Naive thymus-derived CD4-positive, alpha-beta T cell (primary cell): ENCODE measurements at places on chromosomes 2 and 18. TPM values are rescaled to one million over a fixed set of nuclear protein-coding genes. Genes with fewer than 3 reads are reported as not detected.

IGFBP5 gene
- total RNA-seq, result not detected in 2 replicates

AKAIN1 gene
- total RNA-seq, result not detected

ICA1L gene
- 4.6 TPM for total RNA-seq

RNF138 gene
- 80.7 TPM for total RNA-seq

CTIF gene
- total RNA-seq, result 2.2 TPM

COL6A3 gene
- 2.2 TPM for total RNA-seq

CNGA3 gene
- total RNA-seq, result not detected

DOK6 gene
- total RNA-seq, result not detected

KCNG2 gene
- total RNA-seq, result not detected

RTP5 gene
- total RNA-seq, result not detected

LIMS3 gene
- total RNA-seq, result 0.41 and 0.71 TPM in 2 replicates

BCL11A gene
- total RNA-seq, result 1.6 TPM

C2orf78 gene
- not detected in 2 replicates for total RNA-seq

SNRPD1 gene
- 27.3 TPM for total RNA-seq

SPEG gene
- total RNA-seq, result 15.0 TPM

TGFA gene
- total RNA-seq, result 3.2 TPM

PREPL gene
- total RNA-seq, result 41.9 TPM

CNTNAP5 gene
- total RNA-seq, result not detected in 2 replicates

LBH gene
- 192 TPM for total RNA-seq

PRKAG3 gene
- total RNA-seq, result not detected

LYPD1 gene
- total RNA-seq, result not detected

ANO7 gene
- 0.27 TPM for total RNA-seq

ABHD1 gene
- total RNA-seq, result 0.90 TPM

COLEC11 gene
- not detected for total RNA-seq

CREG2 gene
- total RNA-seq, result not detected

DGUOK gene
- total RNA-seq, result 65.8 TPM

NTSR2 gene
- not detected for total RNA-seq

IL37 gene
- not detected for total RNA-seq

ARL5A gene
- total RNA-seq, result 25.8 TPM

HOXD9 gene
- total RNA-seq, result not detected

GCG gene
- total RNA-seq, result not detected

ABCG8 gene
- not detected for total RNA-seq

RAPGEF4 gene
- total RNA-seq, result 0.39 TPM

HOXD10 gene
- not detected for total RNA-seq

C2orf15 gene
- total RNA-seq, result 3.3 TPM

FAP gene
- total RNA-seq, result not detected

HOXD1 gene
- total RNA-seq, result not detected

RAB6C gene
- not detected in 2 replicates for total RNA-seq

CCDC148 gene
- not detected in 2 replicates for total RNA-seq

ZNF24 gene
- total RNA-seq, result 80.8 TPM

HOXD8 gene
- not detected for total RNA-seq

CXCR4 gene
- 762 TPM for total RNA-seq
